Right renal cortex interstitium (tissue), 3 donors: ENCODE measurements at places on chromosomes 7 and 10. TPM values are rescaled to one million over a fixed set of nuclear protein-coding genes. Genes with fewer than 3 reads are reported as not detected.

The GATA3 gene
- polyA plus RNA-seq: 77.4 TPM

The DGKI gene
- polyA plus RNA-seq: 1.4 TPM

The RPEL1 gene
- 0.17 TPM for polyA plus RNA-seq

The PHKG1 gene
- 1.1 TPM for polyA plus RNA-seq

The MLXIPL gene
- polyA plus RNA-seq: 3.4 TPM

The MAT1A gene
- 0.67 TPM for polyA plus RNA-seq

The ICA1 gene
- 22.7 TPM for polyA plus RNA-seq

The GRB10 gene
- 25.4 TPM for polyA plus RNA-seq

The RHOBTB1 gene
- 87.4 TPM for polyA plus RNA-seq

The LIPK gene
- polyA plus RNA-seq: not detected

The ELN gene
- 48.4 TPM for polyA plus RNA-seq

The CALU gene
- 221 TPM for polyA plus RNA-seq

The GPR37 gene
- polyA plus RNA-seq: 1.2 TPM

The PTPRZ1 gene
- 5.5 TPM for polyA plus RNA-seq

The CALML3 gene
- not detected for polyA plus RNA-seq

The SPDYE5 gene
- 0.79 TPM for polyA plus RNA-seq

The FAM25A gene
- not detected for polyA plus RNA-seq
